Kidney (tissue), 22 donors: ENCODE measurements at places on chromosomes 1 and 21. TPM values are rescaled to one million over a fixed set of nuclear protein-coding genes. Genes with fewer than 3 reads are reported as not detected.
A peak's percentile ranks its signal among the peaks of the same experiment; 100 is the strongest.

The FCRL5 gene
- total RNA-seq: 10.3 TPM

The C1orf74 gene
- total RNA-seq: 2.5 TPM

GRCh38 chr1:224357626-224358124 lies 996 bp downstream of the CNIH4 start:
- no peaks in the 10 kb centered on the region for H3K36me3 ChIP-seq
- no peaks in the 10 kb centered on the region for H3K27me3 ChIP-seq
- DNase-seq: no peak
- H3K4me1 ChIP-seq: peaks cover 10% of the 10 kb centered on the region

- H3K36me3 ChIP-seq: no peaks in the 10 kb centered on the region
- H3K27ac ChIP-seq: no peak overlapping the region
Measured at GRCh38 chr1:40818264-40818961, 34.8 kb downstream of the KCNQ4 start.

GRCh38 chr1:40715491-40716059 lies 24.1 kb downstream of the NFYC start:
- no peak for DNase-seq
- no peaks in the 10 kb centered on the region for H3K36me3 ChIP-seq
- peak overlapping the region; percentile 71 for H3K27ac ChIP-seq

DNA sequence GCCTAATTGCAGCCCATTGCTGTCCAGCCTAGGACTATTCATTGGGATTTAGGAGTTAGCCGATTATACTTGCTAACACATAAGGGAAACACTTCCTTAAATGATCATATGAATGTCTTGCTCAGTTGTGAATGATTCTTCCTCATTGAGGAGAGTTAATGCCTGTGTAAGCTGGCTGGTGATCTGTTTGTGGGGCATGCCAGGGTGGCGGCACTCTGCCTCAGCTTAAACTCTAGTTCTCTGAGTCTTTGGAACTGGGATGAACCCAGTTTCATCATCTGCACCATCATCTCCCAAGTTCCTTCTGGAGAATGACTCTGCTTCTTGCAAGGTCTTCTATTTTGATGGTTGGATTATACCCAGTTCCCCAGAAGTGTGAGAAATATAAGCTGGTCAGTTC lies 23.9 kb upstream of the SLAMF6 start:
- no peaks in the 10 kb centered on the region for H3K4me1 ChIP-seq
- H3K4me3 ChIP-seq: no peak overlapping the region
- H3K27ac ChIP-seq: no peak overlapping the region
- H3K36me3 ChIP-seq: no peaks in the 10 kb centered on the region

DNA sequence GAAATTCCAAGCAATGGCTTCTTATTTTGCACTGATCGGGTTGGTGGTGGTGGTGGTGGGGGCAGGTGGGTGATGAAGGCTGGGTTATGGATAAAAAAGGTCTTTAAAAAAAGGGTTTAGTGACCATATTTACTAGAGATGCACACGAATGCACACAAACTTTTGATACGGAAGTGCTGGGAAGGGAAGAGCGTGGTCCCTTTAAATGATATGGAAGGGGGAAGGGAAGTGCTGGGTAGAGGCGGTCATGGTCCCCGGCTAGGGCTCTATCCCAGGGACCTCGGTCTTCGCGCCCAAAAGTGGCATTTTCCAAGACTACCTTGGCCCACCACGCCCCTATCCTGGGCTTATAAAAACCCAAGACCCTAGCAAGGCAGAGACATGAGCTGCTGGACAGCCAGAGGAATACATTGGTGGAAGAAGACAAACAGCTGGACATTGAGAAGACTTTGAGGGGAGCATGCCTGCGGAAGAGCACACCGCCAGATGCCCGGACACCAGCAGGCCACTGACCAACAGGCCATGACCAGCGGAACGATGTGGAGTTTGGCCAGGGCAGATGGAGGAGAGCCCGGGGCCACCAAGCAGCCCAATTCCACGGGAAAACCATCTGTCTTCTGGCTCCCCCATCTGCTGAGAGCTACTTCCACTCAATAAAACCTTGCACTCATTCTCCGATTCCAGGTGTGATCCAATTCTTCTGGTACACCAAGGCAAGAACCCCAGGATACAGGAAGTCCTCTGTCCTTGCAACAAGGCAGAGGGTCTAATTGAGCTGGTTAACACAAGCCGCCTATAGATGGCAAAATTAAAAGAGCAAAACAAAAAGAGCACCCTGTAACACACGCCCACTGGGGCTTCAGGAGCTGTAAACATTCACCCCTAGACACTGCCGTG lies 1720.2 kb downstream of the MRPL39 start:
- no peaks in the 10 kb centered on the region for H3K27me3 ChIP-seq
- no peak overlapping the region for H3K27ac ChIP-seq
- no peak for DNase-seq
- no peak overlapping the region for H3K4me3 ChIP-seq
- H3K4me1 ChIP-seq: no peaks in the 10 kb centered on the region
- H3K36me3 ChIP-seq: no peaks in the 10 kb centered on the region
